RWPE2 (cell line): ENCODE measurements at places on chromosomes 1 and 21.

GRCh38 chr1:27130798-27131197 is 24.1 kb downstream of the SLC9A1 start:
- no peak for DNase-seq

DNA sequence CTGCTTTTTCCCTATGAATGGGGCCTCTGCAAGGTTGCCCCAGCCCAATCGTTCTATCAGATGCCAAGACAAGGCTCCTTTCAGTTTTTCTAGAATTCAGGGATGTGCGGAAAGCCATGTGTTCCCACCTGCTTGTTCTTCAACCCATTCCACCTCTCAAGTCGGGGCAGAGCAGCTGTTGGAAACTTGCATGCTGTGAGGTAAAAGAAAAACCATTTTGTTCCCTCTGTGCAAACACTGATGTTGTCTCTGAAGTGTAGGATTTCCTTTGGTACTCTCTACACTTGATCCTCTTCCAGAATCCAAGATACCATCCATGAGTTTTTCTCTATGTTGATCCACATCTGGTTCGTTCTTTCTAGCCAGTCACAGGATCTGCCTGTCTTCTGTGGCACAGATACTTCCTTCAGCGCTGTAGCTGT is 7.3 kb downstream of the IER5 start:
- no peak for DNase-seq

- no peak for DNase-seq
Observed at GRCh38 chr1:72150508-72150907, 131.8 kb downstream of the NEGR1 start.

- peak; percentile 45 for DNase-seq
Observed at GRCh38 chr1:172976222-172977041, 74.3 kb downstream of the TNFSF18 start.

DNA sequence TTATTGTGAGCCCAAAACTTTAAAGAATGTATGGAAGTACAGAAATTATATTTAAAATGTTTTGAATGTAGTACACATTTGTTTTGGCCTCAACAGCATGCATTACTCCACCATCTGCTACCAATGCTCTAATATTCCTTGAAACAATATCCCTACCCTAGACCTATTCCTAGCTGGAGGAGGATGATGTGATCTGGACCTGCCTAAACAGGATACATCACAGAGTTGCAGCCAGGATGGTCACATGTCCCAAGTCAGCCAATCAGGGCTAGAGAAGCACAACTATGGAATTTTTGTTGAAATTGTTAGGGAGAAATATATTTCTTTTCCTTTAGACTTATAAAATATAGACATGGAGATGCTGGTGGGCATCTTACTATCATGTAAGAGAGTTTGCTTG is 623.3 kb upstream of the NR5A2 start:
- DNase-seq: no peak

GRCh38 chr1:102699524-102699923 is 408.8 kb downstream of the COL11A1 start:
- DNase-seq: no peak

- DNase-seq: peak; percentile 63
Observed at GRCh38 chr1:170063109-170063826, 11.2 kb downstream of the KIFAP3 start.

- no peak for DNase-seq
Observed at GRCh38 chr1:71676979-71677925, 596.4 kb upstream of the ZRANB2 start.

- no peak for DNase-seq
Observed at GRCh38 chr1:22709891-22710700, 543 bp upstream of the EPHB2 start.

DNA sequence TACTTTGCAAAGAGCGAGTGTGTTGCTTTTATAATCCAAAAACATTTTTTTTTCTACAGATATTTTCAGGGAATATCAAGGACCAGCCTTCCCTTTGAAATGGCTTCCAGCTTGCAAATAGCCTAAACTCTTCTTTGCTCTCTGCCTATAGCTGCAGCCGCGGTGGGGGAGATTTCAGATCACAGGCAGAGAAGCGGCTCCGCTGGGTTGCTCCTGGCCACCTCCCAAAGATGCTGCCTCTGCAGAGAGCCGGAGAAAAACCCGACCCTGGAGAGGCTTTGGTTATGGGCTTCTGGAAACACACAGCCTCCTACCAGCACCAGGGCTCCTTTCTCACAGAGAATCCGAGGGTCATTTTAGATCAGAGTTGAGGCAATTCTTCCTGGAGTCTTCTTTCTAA is 18.6 kb upstream of the PAX7 start:
- DNase-seq: no peak

- DNase-seq: no peak
Observed at GRCh38 chr1:11929849-11930248, 3.6 kb upstream of the KIAA2013 start.

GRCh38 chr1:27341525-27342252 is at the start of gene SYTL1:
Gene SYTL1 (plus strand): TSS chr1:27342022. CDS start chr1:27345335, 3,313 bp downstream.
- DNase-seq: no peak

DNA sequence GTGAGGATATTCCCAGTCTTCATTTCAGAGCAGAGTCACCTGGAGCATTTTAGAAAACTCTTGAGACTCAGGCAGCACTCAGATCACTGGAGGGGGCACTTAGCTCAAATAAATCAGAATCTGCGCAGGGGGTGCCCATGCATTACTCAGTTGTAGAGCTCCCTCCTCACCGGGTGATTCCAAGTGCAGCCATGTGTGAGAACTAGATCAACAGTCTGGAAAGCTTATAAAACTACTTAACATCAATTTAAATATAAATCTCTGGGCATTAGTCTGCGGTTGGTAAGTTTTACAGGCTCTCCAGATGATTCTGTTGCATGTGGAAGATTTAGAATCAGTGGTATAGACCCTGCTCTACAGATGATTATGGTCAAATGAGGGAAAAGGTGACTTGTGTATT is 128.6 kb downstream of the ST6GALNAC3 start:
- no peak for DNase-seq

- no peak for DNase-seq
Observed at GRCh38 chr1:22494943-22495579, 43.4 kb downstream of the ZBTB40 start.

GRCh38 chr1:150575072-150575489 is 4.3 kb downstream of the MCL1 start:
- DNase-seq: no peak

DNA sequence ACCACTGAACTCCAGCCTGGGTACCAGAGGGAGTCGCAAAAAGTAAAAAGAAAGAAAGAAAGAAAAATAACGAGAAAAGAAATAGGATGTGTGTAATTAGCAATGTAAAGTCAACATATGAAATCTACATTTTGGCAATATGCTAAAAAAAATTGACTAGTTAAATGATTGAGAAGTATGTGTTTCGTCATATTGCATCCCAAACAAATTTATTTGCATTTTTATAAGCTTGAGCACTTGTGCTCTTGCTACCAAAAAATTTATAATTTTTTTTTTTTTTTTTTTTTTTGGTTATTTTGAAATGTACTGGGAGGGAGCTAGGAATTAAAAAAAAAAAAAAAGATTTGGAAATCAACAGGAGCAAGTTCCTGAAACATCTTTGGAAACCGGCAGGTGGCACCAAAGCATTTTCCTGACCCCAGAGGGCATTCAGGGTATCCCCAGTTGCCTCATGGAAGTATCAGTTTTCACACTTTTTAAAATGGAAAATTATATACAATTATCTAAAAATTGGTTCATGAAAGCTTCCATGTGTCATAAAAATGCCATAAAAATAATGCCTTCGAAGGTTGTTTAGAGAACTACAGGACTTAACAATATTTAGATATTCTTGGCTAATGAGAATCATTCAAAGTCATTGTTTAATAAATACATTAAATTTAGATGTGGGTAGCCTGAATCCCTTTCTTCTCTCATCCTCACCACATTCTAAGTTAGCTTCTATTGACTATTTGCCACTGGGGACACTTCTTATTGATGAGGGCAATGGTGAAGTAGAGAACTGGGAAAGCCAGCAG is 4.8 kb upstream of the HEATR1 start:
- no peak for DNase-seq

- no peak for DNase-seq
Observed at GRCh38 chr1:15173863-15174614, 20.5 kb downstream of the TMEM51 start.

DNA sequence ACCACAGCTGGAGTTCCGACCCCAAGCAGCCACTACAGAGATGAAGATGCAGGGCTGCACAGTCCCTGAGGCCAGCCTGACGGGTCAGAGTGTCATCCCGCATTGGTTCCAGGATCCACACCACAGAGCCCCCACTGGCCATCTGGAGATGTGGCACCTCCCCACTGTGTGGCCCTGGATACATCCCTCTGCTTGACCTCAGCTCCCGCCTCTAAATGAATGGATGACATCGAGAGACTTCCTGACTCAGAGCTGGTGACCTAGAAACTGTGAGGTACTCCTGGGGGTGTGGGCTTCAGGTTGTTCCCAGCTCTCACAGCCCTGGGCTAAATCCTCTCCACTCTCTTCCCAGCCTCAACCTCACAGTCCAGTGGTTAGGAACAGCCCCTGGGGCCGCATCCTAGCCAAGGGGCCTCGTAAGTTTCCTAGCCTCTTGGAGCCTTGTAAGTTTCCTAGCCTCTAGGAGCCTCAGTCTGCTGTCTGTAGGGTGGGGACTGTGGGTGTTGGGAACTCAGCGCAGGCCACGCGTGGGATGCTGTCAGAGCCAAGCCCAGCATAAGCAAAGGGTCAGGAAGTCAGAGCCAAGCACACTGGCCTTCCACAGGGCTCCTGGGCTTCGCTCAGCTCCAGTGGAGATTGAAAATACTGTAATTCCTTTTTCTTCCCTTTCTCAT is 87.5 kb upstream of the RUNX3 start:
- DNase-seq: no peak
